AG04450 (cell line): ENCODE measurements at places on chromosomes 5 and 9.

GRCh38 chr5:104184264-104184663, 621.7 kb upstream of the NUDT12 start:
- DNase-seq, result no peak

- DNase-seq, result no peak
Measured at GRCh38 chr5:56761151-56761885, 54.0 kb upstream of the MAP3K1 start.

DNA sequence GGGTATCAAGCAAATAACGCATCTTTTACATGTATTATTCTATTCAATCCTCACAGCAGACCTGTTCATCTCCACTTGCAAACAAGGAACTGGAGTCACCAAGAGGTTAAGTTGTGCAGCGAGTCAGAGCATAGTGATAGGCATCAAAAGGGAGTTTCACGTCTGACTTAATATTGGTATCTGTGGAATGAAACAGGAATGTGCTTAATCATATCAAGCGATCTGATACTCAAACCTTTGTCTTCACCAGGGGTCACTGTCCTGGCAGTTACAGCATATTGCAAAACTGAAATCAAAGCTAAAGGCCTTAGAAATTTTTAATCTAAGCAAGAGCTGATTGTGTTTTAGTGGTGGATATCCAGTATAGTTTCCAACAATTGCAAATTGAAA, 271.6 kb downstream of the PLK2 start:
- peak; percentile 6 for DNase-seq

- no peak for DNase-seq
Measured at GRCh38 chr5:114018186-114018585, 343.7 kb upstream of the KCNN2 start.

DNA sequence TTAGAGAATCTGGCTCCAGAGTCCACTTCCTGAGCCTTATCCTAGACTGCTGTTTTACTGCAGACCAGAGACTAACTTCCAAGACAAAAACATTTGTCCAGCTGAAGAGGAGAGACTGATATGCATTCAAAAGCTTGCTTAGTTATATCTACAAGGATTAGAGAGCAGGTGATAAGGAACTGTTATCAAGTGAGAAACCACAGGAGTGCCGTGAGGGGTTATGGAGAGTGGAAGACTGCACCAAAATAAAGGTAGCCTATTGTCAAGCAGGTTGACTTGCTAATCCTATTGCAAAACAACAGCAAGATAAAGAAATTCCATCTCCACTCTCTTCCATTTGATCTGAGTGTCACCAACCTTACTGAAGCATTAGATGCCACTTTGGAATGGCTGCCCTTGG, 139.1 kb downstream of the SCAMP1 start:
- DNase-seq, result no peak

DNA sequence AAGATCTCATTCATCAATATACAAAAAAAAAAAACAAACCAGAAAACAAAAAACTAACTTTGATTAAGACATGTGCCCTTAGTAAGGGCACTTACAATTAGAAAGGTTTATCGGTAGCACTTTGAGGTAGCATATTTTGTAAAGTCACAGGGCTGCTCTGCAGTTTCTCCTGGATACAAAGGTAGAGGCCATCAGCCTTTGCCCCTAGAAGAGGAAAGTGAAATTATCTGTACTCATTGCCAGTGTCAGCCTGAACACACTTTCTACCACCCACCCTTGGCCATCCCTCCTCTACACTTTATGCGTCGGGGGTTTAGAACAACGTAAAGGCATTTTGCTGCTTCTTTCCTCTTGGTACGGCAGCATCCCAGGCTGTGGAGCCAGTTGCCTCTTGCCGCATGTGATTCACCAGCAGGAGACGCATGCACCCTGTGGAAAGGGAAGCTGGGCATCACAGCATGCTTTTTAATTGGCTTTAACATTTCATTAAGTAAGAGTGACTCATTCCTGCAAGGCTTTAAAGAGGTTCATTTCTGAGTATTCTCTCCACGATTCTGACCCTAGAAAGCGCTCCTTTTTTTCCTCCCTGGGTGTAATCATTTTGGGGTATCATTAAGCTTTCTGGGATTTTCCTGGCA, 84.6 kb downstream of the CEMIP2 start:
- no peak for DNase-seq
